ENCODE measurements at places on chromosomes 12 and 14.

DNA sequence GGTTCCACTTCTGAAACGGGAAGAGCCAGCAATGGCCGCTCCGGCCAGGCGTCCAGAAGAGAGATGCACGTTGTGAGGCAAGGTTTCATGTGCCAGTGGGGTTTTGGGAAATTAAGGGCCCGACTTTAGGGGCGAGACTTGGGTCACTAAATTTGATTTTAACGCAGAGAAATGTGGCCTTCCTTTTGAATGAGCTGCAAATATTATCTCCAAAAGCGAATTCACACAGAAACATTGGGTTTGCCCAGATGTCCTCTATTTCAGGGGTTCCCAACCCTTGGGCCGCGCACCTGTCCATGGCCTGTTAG, 2.3 kb upstream of the RNASE4 start:
- DNase-seq: no peak

DNA sequence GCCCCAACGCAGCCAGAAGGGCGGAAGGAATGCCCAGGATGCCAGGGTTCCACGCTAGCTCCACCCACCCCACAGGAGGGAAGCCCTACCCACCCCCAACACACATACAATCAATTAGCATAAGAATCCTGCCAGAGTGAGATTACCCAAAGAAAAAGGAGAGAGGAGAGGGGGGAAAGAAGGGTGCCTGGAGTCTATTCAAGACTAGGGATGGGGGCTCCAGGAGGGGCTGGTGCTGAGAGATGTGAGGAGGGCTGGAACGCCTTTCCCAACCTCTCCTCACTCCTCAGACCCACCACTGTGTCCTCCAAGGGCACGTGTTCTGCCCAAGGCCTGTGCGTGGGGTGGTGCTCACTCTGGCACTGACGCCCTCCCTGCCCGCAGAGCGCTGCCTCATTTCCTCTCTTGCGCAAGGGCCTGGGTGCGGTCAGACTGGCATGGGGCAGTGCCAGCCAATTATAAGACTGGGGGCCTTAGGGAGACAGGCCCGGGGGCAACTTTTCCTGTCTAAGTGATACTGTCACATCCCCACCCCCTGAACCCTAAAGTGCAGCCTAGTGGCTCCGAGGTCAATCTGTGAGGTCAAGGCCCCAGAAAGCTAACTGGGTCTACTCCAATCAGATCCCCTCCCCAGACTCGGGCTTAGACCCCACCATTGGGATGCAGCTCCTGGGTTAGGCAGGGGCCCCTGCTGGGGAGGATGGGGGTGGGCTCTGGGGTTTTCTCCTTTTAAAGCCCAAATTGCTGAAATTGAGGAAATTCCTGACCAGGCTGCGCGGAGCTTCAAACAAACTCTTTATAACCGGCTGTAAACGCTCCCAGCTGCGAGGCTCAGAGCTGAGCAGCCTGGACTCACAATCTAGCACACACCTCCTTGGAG, 10.2 kb upstream of the ITGB7 start:
- no peak for DNase-seq

GRCh38 chr12:62879691-62880090, 55.3 kb downstream of the PPM1H start:
- no peak for DNase-seq

- DNase-seq: no peak
Measured at GRCh38 chr12:66072566-66072965, 58.0 kb downstream of the LLPH start.

- no peak for DNase-seq
Measured at GRCh38 chr12:16003460-16003859, 92.3 kb downstream of the DERA start.

DNA sequence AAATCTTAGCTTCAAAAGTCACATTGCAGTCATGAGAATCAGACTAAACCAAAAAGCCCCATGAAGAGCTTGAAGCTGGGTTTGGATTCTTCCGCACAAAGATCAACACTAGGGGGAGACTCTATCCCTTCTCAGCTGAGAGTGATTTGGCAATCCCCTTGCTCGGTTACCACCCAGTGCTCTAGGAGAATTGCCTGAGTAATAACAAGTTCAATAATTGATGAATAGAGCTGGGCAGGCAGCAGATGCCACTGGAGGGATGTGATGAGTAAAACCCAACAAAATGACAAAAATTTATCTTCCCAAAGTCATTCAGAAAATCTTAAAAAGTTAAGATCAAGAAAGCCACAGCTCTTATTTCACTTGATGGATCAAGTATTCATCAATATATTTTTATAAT, 185.6 kb upstream of the ARID2 start:
- DNase-seq: peak; percentile 72

DNA sequence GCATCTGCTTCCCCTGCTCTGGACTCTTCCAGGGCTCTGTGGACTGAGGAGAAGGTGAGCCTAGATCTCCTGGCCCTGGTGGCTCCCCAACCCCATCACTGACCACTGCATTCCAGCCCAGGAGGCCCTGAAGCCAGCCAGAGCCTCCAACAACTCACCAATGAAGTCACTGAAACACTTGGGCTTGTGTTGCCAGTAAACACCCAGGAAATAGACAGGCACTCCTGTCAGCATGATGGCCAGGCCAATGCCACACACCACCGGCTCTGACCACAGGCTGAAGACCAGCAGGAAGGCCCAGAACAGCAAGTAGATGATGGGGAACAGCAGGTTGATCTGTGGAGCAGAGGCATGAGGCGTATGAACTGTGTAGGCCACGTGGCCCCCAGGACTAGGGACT, 8.8 kb upstream of the CEBPE start:
- DNase-seq: no peak
